ENCODE measurements at places on chromosomes 5 and 9.
A peak's percentile ranks its signal among the peaks of the same experiment; 100 is the strongest.

GRCh38 chr5:69276422-69277174 lies 41.9 kb downstream of the CDK7 start:
- DNase-seq, result no peak

DNA sequence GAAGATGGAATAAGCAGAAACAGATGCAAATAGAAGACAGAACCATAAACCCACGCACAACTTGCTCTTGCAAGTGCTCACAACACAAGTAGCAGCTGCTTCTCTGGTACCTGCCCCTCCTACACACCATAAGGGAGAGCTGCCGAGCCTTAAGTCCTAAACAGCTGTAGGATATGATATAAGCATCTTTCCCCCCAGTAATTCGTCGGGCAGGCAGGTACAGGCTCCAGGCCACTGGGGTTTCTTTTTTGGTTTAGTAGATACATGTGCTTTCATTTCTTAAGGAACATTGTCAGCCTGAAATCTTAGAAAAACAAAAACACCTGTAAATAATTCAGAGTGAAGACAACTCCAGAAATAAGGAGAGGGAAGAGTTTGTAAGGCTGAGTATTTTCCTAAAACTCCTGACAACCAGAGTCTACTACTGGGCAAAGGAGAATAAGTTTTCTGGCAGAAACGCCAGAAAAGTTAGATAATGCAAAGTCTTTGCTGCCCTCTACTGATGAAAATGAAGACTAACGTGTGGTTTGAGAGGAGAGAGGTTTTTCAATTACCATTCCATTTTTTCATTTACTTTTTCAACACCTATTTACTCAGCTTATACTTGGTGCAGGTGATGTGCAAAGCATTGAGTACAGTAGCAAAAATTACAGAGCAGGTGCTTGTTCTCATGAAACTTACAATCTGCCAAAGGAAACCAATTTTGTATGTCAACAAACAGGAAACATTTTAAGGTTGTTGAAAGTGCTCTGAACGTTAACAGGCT lies 20.1 kb upstream of the TCERG1 start:
- peak; percentile 29 for DNase-seq

GRCh38 chr5:82106756-82107155 lies 134.9 kb downstream of the ATG10 start:
- DNase-seq, result no peak

DNA sequence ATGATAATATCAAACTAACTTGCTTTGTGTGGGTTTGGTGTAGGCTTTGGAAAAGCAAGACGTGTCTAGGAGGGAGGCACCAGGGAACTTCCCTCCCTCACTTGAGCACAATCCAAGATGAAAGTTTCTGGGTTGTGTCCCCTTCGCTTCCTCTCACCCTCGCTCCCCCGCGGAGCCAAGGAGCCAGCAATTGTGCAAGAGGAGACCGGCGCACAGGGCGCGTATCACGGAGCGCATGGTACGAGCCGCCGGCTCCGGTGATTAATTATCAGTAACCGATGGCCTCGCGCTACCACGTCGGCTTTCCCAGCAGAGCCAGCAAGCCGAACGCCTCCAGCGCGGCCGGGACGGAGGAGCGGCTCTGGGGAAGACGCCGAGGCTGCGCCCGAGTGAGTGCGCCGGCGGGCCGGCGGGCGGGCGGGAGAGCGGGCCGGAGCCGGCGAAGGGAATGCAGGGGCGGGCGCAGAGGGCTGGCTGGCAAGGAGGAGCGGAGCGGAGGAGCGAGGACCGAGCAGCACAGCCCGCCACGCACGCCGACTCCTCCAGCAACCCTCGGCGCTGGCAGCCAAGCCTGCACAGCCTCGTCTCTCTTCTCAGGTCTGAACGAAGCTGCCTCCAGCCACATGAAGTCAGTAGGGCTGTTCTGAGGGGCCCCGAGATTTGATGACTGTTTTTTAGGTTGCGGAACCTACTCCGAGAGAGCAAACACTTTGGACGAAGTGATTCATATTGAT lies 143.6 kb downstream of the BNC2 start:
- no peak for DNase-seq

DNA sequence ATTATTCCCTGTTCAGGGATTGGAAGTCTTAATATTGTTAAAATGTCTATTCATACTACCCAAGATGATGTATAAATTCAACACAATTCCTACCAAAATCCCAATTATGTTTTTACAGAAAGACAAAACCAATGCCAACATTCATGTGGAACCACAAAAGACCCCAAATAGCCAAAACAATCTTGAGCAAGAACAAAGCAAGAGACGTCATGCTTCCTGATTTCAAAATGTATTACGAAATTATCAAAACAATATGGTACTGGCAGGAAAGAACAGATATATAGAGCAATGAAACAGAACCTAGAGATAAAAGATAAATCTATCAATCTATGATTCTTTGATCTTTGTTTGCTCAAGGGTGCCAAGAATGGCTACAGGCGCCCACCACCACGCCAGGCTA lies 237.9 kb downstream of the TAF11L14 start:
- no peak for DNase-seq

DNA sequence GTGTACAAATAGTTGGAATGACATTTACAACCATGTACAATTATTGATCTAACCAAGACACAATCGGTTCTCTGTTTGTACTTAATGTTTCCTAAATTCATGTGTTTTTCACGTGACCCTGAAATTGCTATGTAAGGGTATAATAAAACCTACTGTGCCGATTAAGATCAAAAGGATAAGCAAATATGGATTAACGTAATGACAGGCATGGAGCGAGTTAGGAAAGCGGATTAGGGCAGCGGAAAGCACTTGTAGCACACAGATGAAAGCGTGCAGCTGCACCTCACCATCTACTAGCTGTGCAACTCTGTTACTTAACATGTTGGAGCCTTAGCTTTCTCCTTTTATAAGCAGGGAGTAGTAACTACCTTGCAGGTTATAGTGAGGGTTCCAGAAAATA lies 38.3 kb upstream of the ZFYVE16 start:
- DNase-seq, result no peak

- no peak for DNase-seq
Measured at GRCh38 chr9:37908698-37909186, 4.8 kb upstream of the SLC25A51 start.

DNA sequence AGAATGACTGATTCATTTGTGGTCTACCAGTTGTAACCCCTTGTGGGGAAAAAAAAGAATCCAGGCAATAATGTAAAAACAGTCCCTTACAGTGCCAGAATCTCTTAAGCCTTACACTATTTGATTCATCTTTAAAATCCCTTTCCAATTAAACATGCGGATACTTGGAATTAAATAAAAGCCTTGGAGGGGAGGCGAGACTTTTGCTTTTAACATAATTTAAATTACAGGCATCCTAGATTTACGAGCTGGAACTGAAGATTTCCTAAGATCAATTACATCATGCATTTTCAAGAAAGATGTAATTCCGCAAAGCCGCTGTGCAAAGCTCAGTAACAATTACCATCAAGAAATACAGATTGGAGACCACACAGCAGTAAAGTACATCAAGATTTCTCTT lies 370.2 kb downstream of the MTRR start:
- no peak for DNase-seq

DNA sequence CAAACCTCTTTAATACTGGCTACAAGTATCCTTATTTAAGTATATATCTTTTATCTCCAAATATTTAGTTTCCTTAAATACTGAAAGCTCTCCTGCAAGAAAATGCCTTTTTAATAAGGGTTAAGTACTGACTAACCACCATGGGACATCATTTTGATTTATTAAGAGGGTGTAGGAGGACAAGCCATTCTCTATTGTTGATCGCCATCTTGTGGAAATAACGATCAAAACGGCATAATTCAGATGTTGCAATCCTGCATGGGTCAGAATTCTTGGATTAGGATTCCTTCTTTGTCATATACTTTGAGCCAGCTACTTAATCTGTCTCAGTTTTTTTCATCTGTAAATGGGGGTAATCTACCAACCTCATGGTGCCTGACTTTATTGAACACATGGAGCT lies 28.7 kb upstream of the C5orf46 start:
- DNase-seq, result no peak

DNA sequence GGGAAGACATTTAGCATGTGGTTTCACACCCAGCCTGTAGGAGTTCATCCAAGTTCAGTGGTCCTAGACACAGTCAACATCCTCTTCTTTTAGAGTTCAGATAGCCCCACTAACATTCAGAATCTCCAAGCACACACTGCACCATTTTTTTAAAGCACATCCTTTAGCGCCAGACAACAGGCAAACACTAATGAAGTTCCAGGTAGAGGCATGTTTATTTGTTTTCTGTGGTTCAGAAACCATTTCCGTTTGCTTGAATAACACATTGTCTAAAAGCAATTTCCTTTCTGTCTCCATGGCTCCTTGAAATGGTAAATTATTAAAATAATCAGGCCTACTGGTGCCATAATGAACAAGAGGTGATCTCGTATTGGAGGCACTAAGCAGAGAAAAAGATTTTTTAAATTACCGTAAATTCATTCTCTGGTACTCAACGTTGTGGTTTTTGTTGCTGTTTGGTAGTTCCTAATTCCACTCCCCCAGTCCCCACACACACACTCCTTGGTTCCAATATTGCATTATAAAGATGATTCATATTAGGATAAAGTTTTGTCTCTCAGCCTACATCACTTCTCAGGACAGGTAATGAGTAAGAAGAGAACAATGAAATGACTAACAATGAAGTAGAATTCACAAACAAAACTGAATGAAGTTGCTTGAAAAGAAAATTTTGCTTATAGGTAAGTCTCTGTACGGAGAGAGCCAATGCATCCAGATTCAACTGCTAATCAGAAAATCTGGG lies 153.1 kb downstream of the PCSK1 start:
- no peak for DNase-seq

DNA sequence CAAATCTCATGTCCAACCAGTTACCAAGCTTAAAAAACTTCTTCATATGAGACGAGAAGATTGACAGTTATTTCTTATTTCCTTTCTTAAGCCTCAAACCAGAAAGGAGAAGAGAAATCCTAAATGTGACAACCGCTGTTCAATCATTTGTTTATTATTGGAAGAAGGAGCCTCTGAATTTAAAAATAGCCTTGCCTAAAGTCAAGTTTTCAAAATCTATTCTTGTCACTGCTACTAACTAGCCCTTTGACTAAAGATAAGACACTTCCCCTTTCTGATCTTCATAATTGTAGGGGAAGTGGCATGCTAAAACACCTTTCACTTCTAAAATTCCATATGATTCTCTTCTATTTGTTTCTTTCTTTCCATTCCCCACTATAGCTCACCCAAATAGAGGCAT lies 106.2 kb upstream of the EMB start:
- DNase-seq, result no peak

GRCh38 chr5:59810041-59810440 lies 83.5 kb downstream of the PDE4D start:
- DNase-seq, result peak; percentile 43

- no peak for DNase-seq
Measured at GRCh38 chr5:61342071-61342501, 10.0 kb downstream of the ZSWIM6 start.

GRCh38 chr9:5582835-5583195 lies 46.1 kb upstream of the RIC1 start:
- DNase-seq, result peak; percentile 53

DNA sequence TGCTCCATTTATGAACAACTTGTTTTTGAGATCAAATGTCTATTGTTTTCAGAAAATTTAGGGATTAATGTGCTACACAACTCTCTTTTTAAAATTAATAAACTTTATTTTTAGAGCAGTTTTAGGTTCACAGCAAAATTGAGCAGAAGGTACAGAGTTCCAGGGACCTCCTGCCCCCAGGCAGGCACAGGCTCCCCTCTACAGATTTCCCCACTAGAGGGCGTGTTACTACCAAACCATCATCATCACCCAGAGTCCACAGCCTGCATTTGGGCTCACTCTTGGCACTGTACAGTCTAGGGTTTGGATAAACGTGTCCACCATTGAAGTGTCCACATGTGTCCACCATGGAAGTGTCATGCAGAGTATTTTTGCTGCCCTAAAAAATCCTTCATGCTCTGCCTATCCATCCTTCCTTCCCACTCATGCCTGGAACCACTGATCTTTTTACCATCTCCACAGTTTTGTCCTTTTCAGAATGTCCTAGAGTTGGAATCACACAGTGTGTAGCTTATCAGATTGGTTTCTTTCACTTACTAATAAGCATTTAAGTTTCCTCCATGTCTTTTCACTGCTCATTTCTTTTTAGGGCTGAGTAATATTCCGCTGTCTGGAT lies 61.7 kb downstream of the MRPL36 start:
- DNase-seq, result peak; percentile 53

DNA sequence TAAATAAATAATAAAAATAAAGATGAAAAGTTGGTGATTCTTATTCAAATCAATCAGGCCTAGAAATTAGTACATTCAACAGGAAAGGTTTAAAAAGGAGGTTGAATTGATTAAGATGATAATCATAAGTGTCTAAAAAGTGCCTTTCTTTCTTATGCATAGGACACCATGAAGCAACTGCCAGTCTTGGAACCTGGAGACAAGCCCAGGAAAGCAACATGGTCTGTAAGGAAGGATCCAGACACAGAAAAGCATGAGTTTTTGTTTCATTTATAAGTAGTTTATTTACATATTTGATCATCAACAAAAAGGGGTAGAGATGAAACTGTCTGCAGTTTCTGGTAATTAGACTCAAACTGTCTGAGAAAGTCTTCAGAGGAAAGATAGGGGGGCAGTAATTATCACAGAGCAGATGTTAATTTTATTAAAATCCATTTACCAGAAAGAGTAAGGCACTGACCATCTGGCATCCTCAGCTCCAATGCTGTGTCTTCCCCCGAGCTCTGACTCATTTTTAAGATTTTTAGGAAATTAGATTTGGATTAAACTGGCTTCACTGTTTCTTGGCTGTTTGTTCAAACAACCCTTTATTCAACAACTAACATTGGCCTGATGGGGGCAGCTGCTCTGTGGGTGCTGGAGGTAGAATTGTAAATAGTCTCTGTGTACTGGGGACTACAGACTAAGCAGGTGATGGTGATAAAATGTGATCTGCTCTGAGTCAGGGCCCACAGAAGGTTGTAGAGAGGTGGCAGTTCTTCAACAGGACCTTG lies 2.7 kb downstream of the RABEPK start:
- no peak for DNase-seq

DNA sequence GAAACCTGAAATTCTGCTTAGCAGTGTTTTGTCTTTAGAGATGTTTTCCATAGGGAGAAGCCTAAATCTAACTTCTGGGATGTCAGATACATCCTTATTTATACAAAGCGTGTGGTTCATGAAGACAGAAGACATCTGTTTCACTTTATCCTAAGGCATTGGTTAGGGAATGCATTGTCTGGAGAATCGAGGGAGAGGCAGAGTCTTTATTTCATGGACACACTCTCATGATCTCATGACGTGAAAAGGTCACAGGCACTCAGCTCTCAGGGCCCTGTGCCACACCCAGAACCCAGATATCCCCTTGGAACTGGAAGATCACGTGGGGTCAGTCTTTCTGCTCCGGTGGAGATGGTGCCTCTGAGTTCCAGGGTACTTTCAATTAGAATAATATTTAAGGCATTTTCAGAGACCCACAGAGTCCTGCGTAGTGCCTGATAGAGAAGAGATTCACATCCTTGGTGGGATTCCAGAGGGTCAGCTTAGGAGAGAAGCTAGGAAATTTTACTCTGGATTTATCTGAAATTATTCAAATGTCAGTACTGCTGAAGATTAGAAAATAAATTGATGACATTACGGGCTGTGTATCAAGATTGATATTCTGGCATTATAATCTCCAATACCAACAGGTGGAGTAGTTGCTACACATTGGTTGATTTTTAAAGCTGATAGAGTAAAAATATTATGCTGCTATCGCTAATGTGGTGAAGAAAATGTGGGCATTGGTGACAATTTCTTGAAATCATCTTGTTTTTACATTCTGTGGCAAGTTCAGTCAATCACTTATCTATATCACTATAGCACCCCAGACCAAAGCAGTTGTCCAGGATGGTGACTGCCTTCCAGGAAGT lies 378.3 kb downstream of the MTRR start:
- no peak for DNase-seq

Data from CD4-positive, alpha-beta T cell treated with Interleukin-6 at 100 ng/mL for 8 hours (primary cell).